ENCODE measurements at places on chromosomes 5 and 9.

DNA sequence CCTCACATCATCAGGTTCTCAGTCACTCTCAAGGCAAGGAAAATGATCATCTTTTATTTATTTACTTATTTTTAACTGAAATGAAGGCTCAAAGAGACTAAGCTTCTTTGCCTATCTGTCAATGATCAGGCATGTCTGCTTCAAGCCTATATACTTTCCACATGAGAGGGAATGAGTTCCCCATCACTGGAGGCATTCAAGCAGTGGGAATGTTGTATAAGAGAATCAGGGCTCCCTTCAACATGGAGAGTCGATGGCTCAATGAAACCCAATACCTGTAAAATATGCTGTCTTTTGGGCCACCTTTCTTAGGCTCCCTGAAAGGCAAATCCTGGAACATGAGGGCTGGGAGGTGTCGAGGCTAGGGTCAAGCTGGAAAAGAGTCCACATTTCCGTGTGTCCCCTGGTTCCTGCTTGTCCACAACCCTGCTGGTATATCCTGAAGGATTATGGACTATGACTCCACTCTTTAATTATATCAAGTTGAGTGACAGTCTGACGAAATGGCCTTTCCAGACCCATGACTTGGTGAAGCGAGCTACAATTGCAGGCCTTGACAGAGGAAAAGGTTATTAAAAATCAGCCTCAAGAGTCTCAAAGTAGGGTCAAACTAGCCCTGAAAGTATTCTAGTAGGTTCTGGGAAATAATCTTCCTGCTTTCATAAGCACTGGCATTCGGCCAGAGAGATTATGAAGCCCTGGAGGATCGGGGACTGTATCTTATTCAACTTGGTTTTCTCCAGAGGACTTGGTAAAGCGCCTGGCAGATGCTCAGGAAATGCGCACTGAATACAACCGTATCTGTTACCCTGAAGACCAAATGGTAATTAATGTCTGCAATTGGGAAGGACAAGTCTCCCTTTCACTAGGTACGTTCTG is 145.9 kb upstream of the TBC1D2 start:
- DNase-seq: no peak

GRCh38 chr5:78738693-78739300 is 90.2 kb upstream of the LHFPL2 start:
- DNase-seq: no peak

- DNase-seq: no peak
Measured at GRCh38 chr5:132877938-132878337, 4.5 kb downstream of the LEAP2 start.

- no peak for DNase-seq
Measured at GRCh38 chr9:3246241-3246640, 279.6 kb downstream of the RFX3 start.

GRCh38 chr9:127874301-127875221 is 2.9 kb downstream of the AK1 start:
- no peak for DNase-seq

DNA sequence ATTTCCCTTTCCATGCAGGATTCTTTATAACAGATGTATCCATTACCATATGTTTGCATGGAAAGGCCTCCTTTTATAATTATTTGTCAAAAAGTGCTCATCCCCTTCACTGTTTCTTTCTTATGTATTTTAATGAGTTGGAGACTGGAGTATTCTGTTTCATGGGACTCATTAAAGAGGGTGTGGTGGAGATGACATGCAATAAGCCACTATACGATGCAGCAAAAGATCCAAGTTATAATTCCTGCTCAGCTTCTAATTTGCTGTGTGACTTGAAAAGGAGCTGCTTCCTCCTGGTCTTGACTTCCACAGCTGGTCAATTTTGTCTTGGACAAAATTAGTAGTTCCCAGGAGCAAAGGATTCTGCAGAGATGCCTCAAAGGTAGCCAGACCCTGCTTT is 13.9 kb downstream of the SGCD start:
- DNase-seq: no peak

- no peak for DNase-seq
Measured at GRCh38 chr9:72928042-72928507, 24.8 kb downstream of the ALDH1A1 start.

DNA sequence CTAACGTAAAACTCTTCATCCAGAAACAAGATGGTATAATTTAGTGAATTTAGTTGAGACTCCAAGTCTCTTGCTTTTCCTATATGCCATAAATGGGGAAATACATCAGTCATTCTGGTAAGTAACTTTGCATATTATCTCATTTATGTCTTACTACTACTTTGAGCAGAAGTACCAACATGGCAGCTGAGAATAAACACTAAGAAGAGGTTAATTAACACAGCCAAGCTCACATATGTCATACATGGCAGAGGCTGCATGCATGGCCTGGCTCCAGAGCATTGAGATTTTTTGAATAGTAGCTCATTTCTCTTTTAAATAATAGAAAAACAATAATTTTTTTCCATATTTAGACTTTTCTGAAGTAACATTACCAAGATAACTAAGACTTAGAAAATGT is 54.3 kb downstream of the CERT1 start:
- DNase-seq: no peak

DNA sequence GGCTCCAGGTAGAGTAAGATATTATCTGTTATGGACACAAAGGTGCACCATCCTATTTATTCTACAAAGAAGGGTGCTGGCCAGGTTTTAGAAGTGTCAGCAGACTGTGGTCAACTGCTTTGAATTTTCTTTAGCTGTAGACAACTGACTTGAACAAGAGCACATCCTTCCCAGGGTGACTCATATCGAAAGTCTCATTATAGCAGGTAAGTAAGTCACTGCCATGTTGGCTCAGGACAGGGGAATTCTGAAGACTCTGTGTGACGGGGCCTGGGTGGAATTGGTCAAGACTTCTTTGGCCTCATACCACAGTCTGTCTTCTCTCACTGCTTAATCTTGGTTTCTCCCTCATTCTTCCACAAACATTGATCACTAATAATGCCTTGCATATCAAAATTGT is 214.5 kb upstream of the CDH9 start:
- no peak for DNase-seq

GRCh38 chr5:1511048-1511447 is 12.7 kb downstream of the LPCAT1 start:
- no peak for DNase-seq

All from ELF-1 (cell line).